ENCODE measurements at places on chromosomes 12 and 14. TPM values are rescaled to one million over a fixed set of nuclear protein-coding genes. Genes with fewer than 3 reads are reported as not detected.
A peak's percentile ranks its signal among the peaks of the same experiment; 100 is the strongest.

- peak; percentile 55 for DNase-seq
These were observed 670 bp upstream of the PSMA3 start for GRCh38 chr14:58243790-58244555.

- DNase-seq, result peak; percentile 15
These were observed 1.8 kb upstream of the RAB5B start for GRCh38 chr12:55972042-55972441.

DNA sequence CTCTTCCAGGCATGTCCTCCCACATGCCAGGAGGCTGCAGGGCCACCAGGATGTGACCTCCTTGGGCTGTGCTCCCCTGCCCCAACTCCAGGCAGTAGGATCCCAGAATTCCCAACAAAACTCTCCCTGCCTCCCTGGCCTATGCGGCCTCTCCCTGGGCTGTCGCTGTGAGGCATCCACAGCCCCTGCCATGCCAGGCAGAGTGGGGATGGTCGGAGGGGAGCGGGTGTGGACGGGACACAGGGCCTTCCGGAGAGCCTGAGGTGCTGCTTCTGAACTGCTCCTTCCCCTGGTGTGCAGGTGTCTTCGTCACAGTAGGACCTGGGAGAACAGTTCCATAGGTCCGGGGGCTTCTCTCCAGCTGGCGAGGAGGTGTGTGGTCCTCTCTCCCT is 18.3 kb downstream of the GPR132 start:
- no peak for DNase-seq

DNA sequence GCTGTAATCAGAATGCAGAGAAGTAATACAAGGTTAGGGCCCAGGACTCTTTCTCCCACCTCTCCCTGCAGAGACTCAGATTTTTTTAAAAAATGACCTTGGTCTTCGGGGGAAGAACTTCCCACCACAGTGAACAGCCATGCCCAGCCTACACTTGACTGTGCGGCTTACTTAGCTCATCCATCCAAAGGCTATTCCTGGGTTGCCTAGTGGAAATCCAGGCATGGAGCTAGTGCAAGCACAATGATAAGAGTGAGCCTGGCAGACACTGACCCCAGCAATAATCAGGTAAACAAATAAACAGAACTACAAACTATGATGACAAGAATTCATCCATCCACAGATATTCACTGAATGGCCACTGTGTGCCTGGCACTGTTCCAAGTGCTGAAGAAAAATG is 14.7 kb downstream of the SERPINA5 start:
- no peak for DNase-seq

DNA sequence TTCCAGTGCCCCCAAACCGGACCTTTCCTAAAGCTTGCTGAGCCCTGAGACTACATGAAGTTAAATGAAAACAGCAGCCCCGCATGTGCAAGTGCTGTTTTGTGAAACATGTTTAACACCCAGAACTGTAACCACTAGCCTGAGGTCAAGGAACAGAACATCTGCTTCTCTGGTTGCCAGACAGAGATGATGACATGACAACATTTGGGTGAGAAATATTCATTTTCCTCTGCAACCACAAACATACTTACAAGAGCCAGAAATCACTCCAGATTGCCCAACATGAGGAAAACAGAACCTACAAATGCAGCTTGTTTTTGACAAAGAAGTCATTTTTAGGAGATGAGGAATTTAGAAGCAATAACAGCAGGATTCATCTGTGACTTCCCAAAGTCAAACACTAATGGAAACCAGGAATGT is 110.4 kb downstream of the BCAT1 start:
- no peak for DNase-seq

The SUPT16H gene
- total RNA-seq, result 74.9 TPM

The DDX24 gene
- total RNA-seq, result 108 TPM
